Pons (tissue), 1 donor: ENCODE measurements at places on chromosomes 4 and X.

DNA sequence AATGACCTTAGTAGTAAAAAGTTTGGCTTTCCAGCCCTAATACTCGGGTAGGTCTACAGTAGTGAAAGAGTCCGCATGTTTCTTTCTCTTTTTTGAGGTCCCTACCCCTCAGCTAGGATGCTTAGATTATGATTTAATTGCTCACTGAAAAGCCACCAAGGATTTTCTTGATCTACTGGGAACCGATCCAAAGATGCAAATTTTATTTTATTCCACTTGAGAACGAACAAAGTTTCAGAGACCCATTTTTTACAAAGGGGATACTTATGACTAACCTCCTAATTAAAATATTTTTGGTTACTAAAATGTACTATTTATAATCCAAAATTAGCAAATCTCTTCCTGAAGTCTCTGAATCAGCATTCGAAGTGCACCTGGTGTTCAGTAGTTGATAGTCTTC is 14.3 kb upstream of the PDHA2 start:
- no peak for DNase-seq

DNA sequence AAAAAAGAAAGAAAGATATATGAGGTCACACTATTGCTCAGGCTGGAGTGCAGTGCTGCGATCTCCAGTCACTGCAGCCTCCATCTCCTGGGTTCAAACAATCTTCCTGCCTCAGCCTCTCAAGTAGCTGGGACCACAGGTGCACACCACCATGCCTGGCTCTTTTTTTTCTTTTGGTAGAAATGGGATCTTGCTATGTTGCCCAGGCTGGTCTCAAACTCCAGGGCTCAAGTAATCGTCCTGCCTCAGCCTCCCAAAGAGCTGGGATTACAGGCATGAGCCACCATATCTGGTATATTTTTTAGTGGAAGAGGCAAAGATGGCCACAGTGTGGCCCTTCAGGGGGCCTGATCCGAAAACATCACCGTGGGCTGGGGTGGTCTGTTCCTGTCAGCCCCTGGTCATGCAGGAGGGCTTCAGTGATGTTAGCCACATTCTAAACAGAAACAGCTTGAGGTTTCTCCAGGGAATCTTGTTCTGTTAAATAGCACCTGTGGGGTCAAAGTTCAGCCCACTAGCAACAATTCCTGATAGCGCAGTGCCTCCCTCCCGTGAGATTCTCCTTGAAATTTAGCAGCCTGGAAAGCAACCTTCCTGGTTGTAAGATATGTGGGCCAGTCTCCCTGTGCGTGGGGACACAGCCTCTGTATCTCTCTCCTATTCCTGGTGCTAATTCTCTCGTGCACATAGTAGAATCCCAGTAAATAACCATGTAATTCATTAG is 7.3 kb upstream of the DHRSX start:
- no peak for DNase-seq

DNA sequence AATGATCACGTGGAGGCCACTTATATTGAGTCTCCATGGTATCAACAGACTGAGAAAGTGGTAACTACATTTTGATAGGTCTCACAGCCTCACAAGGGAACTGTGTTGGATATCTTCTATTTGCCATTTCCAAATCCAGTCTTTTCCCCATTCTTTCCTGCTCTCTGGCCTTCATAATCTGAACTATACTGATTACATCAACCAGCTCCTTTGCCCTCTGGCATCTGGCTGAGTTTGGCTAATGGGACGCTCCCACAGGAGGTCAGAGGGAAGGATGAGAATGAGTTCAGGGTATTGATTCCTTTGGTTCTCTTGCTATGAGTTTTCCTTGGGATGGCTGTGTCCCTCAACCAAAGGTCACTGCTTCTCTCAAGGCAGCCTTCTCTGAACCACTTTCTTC is 152.6 kb downstream of the RTL9 start:
- no peak for DNase-seq

GRCh38 chr4:15001248-15001868 is 923 bp upstream of the CPEB2 start:
- peak; percentile 84 for DNase-seq

DNA sequence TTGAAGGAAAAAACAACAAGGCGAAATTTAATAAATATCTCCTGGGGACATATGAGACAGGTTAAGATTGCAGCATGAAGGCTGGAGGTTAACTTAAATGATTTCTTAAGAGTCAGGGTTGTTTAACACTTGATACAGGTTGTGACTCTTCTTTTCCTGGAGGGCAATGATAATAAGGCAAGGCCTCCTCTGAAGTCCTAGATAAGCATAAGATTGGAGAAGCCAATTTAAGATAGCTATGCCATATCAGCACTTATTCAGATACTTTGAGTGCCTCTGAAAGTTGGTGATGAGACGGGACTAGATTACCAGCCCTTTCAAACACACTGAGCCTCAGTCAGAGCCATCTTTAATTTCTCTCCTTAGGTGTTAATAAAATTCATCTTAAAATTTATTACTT is 350.8 kb downstream of the FBXO8 start:
- DNase-seq, result no peak

GRCh38 chr4:36841583-36842326 is 402.8 kb upstream of the NWD2 start:
- DNase-seq, result no peak

DNA sequence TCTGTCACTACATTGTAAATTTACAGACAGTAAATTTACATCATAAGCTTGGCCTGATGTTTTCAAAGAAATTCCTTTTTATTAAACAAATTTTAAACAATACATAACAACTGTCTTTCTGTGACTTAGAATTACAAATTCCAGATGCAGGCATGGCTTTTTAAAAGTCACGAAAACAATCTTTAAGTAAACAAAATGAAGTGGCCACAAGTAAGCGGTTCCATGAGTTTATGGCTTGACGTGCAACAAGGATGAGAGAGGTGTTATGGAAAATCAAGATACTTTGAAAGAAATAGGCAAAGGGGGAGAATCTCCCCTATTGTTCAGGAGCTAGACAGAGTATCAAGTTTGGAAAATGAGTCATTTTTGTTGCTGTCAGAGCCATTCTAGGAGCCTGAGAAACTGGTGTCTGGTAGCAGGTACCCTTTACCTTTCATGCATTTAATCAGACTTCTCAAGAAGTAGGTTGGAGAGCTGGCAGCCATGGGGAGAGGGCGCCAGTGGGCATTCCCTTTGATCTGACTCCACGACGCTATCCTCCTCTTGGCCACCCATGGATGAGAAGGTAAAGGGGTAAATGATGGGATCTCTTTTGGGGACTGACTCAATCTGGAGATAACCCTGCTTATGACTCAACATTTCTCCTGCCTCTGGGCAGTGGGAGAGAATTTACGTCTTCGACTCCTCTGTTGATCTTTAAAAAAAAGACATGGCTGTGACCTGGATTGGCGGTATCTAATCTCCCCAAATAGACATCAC is 217.2 kb downstream of the SPRY1 start:
- DNase-seq, result no peak

DNA sequence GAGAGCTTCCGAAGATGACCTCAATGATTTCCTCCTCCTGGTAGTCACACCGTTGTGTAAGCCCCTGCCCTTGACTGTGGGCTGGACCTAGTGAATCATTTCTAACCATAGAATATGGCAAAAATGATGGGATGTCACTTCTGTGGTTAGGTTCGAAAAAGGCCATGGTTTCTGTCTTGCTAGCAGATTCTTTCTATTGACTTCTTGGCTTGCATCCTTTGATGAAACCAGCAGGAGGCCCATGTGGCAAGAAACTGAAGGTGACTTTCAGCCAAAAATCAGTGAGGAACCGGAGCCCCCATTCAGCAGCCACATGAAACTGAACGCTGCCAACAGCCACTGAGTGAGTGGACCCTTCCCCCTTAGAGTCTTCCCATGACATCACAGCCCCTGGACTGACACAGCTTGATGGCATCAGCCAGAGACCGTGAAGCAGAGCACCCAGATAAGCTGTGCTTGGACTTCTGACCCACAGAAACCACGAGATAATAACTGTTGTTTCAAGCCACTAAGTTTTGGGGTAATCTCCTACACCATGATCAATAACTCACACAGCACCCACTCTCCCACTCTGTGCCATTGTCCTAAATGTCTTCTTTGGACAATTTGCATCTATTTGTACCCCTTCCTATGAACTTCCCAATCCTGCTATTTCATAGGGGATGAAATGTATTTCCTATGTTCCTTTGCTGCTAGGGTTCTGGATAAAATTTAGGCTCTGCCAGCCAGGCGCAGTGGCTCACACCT is 148.0 kb upstream of the STX18 start:
- DNase-seq, result no peak

DNA sequence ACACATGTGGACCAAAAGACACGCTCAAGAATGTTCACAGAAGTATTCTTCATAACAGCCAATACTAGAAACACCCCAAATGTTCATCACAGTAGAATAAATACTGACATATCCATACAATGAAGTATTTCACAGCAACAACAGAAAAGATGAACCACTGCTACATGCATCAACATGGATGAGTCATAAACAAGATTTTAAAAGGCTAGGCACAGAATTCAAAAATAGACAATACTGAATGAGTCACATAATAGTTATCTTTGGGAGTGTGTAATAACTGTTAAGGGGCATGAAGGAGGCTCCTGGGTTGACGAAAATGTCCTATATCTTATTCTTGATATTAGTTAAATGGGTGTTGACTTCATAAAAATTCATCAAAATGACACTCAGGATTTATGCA is 43.5 kb downstream of the CLOCK start:
- no peak for DNase-seq

DNA sequence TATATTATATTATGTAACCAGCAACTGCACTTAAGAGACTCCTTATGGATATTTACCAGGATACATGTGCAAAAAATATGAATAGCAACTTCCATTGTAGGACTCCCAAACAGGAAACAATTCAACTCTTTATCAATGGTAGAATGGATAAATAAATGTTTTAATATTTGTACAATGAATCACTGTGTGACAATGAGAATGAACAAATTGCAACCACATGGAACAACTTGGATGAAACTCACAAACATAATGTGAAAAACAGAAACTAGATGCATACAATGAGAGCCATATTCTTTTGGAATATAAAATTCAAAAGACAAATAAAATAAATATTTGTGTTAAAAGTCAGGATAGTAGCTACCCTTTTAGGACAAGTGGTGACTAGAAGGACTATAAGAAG is 1015.7 kb downstream of the TECRL start:
- DNase-seq, result no peak

DNA sequence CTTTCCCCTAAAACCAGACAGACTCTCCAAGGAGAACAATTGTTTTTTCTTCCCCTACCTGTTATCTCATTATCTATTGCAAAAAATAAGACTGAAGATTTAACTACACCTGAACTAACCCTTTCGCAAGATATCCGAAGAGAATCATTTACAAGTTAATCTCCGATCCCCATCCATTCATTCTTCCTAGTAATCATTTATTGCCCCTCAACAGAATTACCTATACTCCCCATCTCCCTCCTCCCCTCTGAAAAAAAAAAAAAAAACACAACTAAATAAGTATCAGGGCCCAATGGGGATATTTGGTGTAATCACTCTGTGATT is 28.9 kb upstream of the AP1S2 start:
- DNase-seq, result no peak

- DNase-seq, result no peak
Measured at GRCh38 chr4:24103434-24104157, 213.7 kb upstream of the PPARGC1A start.

- DNase-seq, result no peak
Measured at GRCh38 chr4:158610790-158611189, 60.9 kb downstream of the C4orf46 start.

DNA sequence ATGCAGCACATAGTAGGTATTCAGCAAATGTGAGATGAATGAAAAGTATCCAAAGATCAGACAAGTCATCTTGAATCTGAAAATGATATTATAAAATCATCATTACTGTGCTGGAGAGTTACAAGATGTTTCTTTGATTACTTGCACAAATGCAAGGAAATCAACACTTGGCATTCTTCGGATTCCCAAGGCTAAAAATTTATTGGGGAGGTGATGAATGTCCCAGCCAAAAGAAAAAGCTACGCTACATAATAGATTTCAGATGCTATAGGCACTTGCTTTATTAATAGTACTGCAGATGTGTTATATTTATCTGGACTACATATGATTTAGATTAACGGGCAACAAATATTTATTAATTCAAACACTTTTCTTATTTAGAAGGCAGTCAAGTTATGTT is 286.7 kb upstream of the TENM3 start:
- no peak for DNase-seq

GRCh38 chrX:111511477-111511876 is at the start of gene SERTM2:
TSS of gene SERTM2 (plus strand) at chrX:111511645. CDS start at chrX:111518858, 7,213 bp downstream.
- peak; percentile 20 for DNase-seq

GRCh38 chr4:110472583-110473329 is 3.2 kb upstream of the ENPEP start:
- no peak for DNase-seq

DNA sequence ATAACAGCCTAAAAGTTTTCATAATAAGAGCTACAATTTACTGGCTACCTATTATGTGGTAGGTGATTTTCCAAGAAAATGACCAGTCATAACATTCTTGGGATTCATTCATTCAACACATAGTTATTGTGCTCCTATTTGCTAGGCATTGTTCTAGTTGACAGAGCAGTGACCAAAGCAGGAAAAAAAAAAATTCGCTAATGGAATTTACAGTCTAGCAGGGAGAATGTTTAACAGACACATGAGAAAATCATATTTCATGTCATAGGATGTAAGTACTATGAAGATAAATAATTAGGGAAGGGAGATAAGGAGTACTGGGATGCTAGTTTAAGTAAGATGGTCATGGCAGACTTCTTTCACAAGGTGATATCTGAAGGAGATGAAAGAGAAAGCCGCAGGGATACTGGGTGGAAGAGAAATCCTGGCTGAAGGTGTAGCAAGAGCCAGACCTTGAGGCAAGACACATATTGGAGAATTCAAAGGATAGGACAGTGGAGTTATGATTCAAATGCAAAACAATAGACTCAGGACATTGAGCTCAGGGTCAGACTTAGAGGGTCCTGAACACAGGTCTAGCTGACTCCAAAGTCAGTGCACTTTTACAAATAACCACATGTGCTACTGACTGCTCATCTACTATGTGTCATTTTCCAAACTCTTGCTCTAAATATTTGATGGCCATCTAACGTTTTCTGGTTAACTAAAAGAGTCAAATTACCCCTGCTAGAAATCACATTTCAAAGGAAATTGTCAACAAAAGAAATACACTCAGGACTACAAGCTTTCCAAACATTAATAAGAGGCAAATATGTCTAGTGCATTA is 20.4 kb downstream of the SPCS3 start:
- DNase-seq, result no peak

DNA sequence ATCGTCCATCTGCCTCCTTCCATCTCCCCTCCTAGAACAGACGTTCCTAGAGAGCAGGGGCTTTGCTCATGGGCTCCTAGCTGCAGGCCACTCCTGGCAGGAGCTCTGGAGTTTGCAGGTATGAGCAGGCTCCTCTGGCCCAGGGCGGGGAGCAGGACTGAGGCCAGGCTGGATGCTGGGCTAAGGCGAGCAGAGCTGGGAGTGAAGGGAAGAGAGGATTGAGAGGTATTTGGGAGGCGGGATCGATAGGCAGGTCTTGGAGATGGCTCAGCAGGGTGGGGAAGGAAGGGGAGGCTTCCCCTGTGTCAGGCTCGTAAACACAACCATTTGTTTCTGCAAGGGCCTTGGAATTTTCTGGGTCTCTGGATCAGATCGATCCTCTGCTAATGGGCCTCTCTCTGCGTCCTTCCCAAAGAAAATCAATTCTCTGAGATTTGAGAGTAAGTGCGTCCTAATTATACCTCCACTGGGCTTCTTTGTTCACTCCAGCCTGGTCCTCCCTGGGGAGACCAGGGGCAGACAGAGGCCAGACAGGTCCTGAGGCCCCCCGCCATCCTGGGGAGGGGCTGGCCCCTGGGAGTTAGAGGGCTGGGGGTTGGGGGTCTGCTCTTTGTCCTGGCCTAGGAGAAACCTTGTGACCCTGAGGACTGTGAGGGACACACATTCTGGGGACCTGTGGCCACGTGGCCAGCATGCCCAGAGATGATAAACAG is 94.8 kb upstream of the PSAPL1 start:
- DNase-seq, result no peak
